ENCODE measurements at places on chromosomes 5 and 9.

GRCh38 chr9:94668418-94668927 lies 29.2 kb upstream of the FBP1 start:
- H3K4me1 ChIP-seq = peaks cover 17% of the 10 kb centered on the region
- H3K36me3 ChIP-seq = no peaks in the 10 kb centered on the region
- DNase-seq = no peak
- no peak overlapping the region for H3K4me3 ChIP-seq
- H3K27ac ChIP-seq = no peak overlapping the region

DNA sequence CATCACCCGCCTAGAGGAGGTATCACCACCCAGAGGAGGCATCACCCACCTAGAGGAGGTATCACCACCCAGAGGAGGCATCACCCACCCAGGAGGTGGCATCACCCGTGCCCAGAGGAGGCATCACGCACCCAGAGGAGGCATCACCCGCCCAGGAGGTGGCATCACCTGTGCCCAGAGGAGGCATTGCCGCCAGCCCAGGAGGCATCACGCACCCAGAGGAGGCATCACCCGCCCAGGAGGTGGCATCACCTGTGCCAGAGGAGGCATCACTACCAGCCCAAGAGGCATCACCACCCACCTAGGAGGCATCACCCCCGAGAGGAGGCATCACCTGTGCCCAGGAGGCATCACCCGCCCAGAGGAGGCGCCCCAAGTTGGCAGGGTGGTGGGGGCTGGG lies 2.6 kb downstream of the NOTCH1 start:
- no peak overlapping the region for H3K4me3 ChIP-seq
- H3K4me1 ChIP-seq = peaks cover 42% of the 10 kb centered on the region
- no peaks in the 10 kb centered on the region for H3K36me3 ChIP-seq
- DNase-seq = no peak
- H3K27ac ChIP-seq = no peak overlapping the region

- H3K27ac ChIP-seq = no peak overlapping the region
- H3K4me1 ChIP-seq = peaks cover 8% of the 10 kb centered on the region
- no peak overlapping the region for H3K4me3 ChIP-seq
- H3K36me3 ChIP-seq = no peaks in the 10 kb centered on the region
Observed at GRCh38 chr5:9431496-9432258, 114.2 kb downstream of the SEMA5A start.

- H3K36me3 ChIP-seq = no peaks in the 10 kb centered on the region
- no peak overlapping the region for H3K27ac ChIP-seq
- no peaks in the 10 kb centered on the region for H3K4me1 ChIP-seq
- no peak overlapping the region for H3K4me3 ChIP-seq
Observed at GRCh38 chr5:72681781-72682180, 134.7 kb upstream of the TNPO1 start.

DNA sequence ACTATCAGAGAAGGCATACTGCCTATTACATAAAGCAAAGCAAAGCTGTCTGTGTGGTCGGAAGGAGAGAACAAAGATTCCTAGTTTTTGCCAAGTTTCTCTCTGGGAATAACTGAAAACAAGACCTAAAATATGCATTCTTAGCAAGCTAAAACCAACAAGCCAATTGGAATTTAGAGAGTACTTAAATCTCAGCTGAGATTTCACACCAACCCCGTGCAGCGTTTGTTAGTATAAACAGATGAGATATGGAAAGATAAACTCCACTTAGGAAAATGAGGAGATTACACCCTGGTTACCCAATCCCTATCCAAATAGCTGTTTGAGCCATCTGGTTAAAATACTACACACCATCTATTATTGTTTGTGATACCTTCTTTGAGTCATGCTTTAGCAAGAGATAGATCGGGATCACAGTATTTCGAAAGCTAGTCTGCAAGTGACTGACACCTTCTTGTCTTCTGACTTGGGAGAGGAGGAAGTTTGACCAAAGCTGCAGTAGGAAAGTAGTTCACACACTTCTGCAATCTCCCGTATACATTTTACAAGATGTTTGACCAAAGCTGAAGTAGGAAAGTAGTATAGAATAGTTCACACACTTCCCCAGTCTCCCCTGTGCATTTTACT lies 18.2 kb downstream of the FAF2 start:
- H3K27ac ChIP-seq = no peak overlapping the region
- peak; percentile 76 for DNase-seq
- no peaks in the 10 kb centered on the region for H3K36me3 ChIP-seq
- H3K27me3 ChIP-seq = no peaks in the 10 kb centered on the region
- H3K4me1 ChIP-seq = no peaks in the 10 kb centered on the region

DNA sequence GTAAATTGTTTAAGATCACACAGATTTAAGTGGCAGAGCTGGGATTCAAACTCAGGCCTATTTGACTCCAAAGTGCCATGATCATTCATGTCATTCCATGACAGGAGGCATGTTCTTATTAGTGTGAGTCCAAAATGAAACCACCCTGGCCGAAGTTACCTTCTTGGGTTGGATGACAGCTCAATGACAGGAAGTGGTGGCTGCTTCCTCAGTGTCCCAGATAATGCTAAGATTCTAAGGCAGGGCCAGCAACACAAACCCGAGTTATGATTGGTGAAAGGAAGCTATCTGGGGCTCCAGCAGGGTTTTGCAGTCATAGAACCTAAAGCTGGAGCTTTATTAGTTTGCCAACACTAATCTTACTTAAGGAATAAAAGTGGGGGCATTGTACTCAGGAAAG lies 340.4 kb downstream of the SLIT3 start:
- H3K27ac ChIP-seq = no peak overlapping the region
- H3K4me3 ChIP-seq = no peak overlapping the region
- DNase-seq = no peak
- H3K4me1 ChIP-seq = no peaks in the 10 kb centered on the region
- H3K36me3 ChIP-seq = no peaks in the 10 kb centered on the region
- H3K27me3 ChIP-seq = no peaks in the 10 kb centered on the region

GRCh38 chr5:14739538-14739937 lies 75.0 kb downstream of the OTULIN start:
- no peaks in the 10 kb centered on the region for H3K27me3 ChIP-seq
- peaks cover 4% of the 10 kb centered on the region for H3K36me3 ChIP-seq
- peaks cover 28% of the 10 kb centered on the region for H3K4me1 ChIP-seq
- H3K27ac ChIP-seq = no peak overlapping the region

- H3K4me1 ChIP-seq = no peaks in the 10 kb centered on the region
- H3K36me3 ChIP-seq = no peaks in the 10 kb centered on the region
- H3K4me3 ChIP-seq = no peak overlapping the region
- DNase-seq = no peak
- H3K27ac ChIP-seq = no peak overlapping the region
Observed at GRCh38 chr9:22893196-22893843, 446.7 kb downstream of the DMRTA1 start.

GRCh38 chr5:34891981-34892380 lies 23.3 kb downstream of the RAD1 start:
- no peaks in the 10 kb centered on the region for H3K36me3 ChIP-seq
- no peak overlapping the region for H3K4me3 ChIP-seq
- no peak overlapping the region for H3K27ac ChIP-seq
- no peaks in the 10 kb centered on the region for H3K27me3 ChIP-seq
- DNase-seq = peak; percentile 51

- H3K27ac ChIP-seq = no peak overlapping the region
- no peak overlapping the region for H3K4me3 ChIP-seq
- no peak for DNase-seq
- H3K27me3 ChIP-seq = peaks cover 4% of the 10 kb centered on the region
- H3K36me3 ChIP-seq = no peaks in the 10 kb centered on the region
Observed at GRCh38 chr5:73272351-73272750, 99.4 kb downstream of the TMEM174 start.

GRCh38 chr9:121999556-121999955 lies 93.6 kb downstream of the TTLL11 start:
- H3K27ac ChIP-seq = no peak overlapping the region
- H3K4me3 ChIP-seq = no peak overlapping the region

- no peaks in the 10 kb centered on the region for H3K27me3 ChIP-seq
- H3K4me1 ChIP-seq = peaks cover 28% of the 10 kb centered on the region
- no peak for DNase-seq
Observed at GRCh38 chr9:136546697-136547501, 1.1 kb upstream of the NOTCH1 start.

DNA sequence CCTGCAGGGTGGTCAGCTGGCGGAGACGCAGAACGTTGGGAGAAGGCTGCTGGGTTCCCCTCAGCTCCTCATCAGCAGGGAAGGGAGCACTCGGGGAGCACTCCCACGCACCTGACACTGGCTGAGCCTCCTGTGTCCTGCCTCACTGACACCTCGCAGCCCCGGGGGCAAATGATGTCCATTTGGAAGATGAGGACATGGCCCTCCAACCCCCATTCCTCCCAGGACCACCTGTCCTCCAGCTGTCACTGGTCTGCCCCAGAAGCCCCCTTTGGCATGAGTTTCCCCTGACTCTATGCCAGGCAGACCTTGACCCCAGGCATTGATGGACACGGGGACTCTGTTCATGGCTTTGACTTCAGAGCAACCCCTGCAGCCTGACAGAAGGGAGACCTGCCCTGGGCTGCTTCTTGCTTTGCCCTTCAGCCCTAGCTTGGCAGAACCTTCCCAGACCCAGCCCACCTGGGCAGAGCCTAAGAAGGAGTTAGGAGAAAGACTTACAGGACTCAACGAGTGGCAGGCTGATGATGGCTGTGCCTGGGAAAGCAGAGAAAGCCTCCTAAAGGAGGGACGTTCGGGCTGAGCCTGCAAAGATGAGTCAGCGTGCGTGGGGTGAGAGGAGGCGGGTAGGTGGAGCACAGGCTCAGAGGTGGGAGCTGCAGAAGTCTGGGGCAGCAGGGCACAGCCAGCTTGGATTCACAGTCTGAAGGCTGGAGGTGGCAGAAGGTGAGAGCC lies 90.6 kb downstream of the LMX1B start:
- H3K36me3 ChIP-seq = no peaks in the 10 kb centered on the region
- no peak overlapping the region for H3K27ac ChIP-seq
- peaks cover 11% of the 10 kb centered on the region for H3K4me1 ChIP-seq
- peak; percentile 47 for DNase-seq
- no peak overlapping the region for H3K4me3 ChIP-seq

GRCh38 chr9:80605129-80605528 lies 1033.4 kb downstream of the TLE4 start:
- H3K36me3 ChIP-seq = no peaks in the 10 kb centered on the region
- no peaks in the 10 kb centered on the region for H3K27me3 ChIP-seq
- H3K4me3 ChIP-seq = no peak overlapping the region
- H3K27ac ChIP-seq = no peak overlapping the region

GRCh38 chr9:107138261-107138992 lies 144.7 kb upstream of the RAD23B start:
- H3K27me3 ChIP-seq = no peaks in the 10 kb centered on the region
- no peak overlapping the region for H3K4me3 ChIP-seq
- no peaks in the 10 kb centered on the region for H3K4me1 ChIP-seq
- H3K27ac ChIP-seq = no peak overlapping the region
- peak; percentile 10 for DNase-seq

GRCh38 chr5:89397096-89397495 lies 514.1 kb upstream of the MEF2C start:
- DNase-seq = no peak
- H3K4me3 ChIP-seq = no peak overlapping the region
- no peak overlapping the region for H3K27ac ChIP-seq
- no peaks in the 10 kb centered on the region for H3K4me1 ChIP-seq
- H3K36me3 ChIP-seq = no peaks in the 10 kb centered on the region
- H3K27me3 ChIP-seq = no peaks in the 10 kb centered on the region

DNA sequence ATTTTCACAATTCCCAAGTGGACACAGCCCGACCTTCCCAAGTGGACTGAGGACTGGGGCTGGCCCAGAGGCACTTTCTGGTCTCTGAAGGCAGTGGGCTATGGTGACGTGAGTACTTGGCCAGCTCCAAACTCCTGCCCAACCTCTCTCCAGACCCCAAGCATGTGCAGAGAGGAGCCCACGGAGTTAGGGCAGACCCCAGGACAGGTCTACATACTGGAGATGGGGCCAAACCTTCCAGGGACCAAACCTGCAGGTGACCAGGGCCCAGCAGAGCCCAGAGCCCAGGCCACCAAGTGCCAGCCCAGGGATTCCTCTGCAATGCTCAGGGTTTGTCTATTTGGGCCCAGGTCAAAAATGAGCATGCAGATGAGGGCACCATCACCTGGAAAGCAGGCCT lies 15.3 kb downstream of the BRD3 start:
- DNase-seq = no peak
- no peak overlapping the region for H3K27ac ChIP-seq
- no peak overlapping the region for H3K4me3 ChIP-seq
- peaks cover 3% of the 10 kb centered on the region for H3K36me3 ChIP-seq
- no peaks in the 10 kb centered on the region for H3K27me3 ChIP-seq

DNA sequence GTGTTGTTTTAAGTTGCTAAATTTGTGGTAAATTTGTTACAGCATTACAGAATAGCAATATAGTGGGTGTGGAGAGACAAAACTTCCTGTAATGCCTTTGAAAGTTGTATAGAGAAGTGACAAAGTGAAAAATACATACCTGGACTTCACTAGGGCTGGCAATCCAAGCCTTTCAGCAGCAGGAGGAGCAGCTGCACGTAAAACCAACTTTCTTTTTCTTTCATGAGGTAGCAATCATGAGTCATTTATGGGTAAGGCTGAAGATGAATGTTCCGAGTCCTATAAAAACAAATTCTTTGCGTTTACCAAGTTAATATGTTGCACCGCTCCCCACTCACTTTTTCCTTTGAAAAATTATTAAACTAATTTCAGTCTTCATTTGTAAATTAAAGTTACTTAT lies 1138.2 kb downstream of the TAF11L14 start:
- no peaks in the 10 kb centered on the region for H3K4me1 ChIP-seq
- no peak overlapping the region for H3K27ac ChIP-seq
- peak; percentile 23 for DNase-seq
- no peak overlapping the region for H3K4me3 ChIP-seq
- H3K27me3 ChIP-seq = no peaks in the 10 kb centered on the region

- DNase-seq = no peak
- no peaks in the 10 kb centered on the region for H3K36me3 ChIP-seq
- H3K27me3 ChIP-seq = no peaks in the 10 kb centered on the region
- no peak overlapping the region for H3K4me3 ChIP-seq
- no peak overlapping the region for H3K27ac ChIP-seq
Observed at GRCh38 chr9:100012279-100012678, 86.5 kb downstream of the ERP44 start.

DNA sequence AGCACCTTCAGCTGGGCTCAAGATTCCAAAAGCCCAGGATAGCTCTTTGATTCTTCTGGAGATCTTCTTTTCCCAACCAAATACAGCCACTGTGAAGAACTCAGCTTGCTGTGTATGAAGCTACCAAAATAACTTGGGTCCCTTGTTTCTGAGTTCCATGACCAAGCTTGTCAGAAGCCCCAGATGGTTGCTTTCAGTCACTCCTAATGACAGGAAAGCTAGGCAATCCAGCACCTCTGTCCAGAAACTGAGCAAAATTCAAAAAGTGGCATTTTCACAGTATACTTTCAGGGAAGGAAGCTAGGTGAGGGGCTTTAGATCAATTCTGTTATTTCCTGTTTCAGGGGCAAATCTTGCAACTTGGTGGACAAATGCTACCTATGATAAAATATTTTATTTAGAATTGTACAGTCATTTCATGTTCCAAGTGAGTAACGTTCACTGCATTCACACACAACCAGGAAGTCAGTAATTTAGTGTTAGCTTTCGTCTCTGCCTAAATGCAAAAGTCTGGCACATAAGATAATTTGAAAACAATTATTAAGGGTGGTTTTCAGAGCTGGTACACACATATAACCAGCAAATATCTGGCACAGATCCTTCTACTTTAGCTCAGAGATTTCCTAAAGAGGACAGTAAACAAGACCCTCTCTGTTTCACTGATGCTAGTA lies 330.1 kb downstream of the GLIS3 start:
- H3K4me3 ChIP-seq = no peak overlapping the region
- no peaks in the 10 kb centered on the region for H3K36me3 ChIP-seq
- no peak overlapping the region for H3K27ac ChIP-seq
- H3K4me1 ChIP-seq = peaks cover 3% of the 10 kb centered on the region
- no peak for DNase-seq

Measured in astrocyte (in vitro differentiated cells and primary cell).